Stimulated activated CD4-positive, alpha-beta T cell treated with anti-CD3 and anti-CD28 coated beads, Interleukin-2, amount 100 ng/mL, for 4 hours (primary cell): ENCODE measurements at places on chromosomes 12 and 14.

DNA sequence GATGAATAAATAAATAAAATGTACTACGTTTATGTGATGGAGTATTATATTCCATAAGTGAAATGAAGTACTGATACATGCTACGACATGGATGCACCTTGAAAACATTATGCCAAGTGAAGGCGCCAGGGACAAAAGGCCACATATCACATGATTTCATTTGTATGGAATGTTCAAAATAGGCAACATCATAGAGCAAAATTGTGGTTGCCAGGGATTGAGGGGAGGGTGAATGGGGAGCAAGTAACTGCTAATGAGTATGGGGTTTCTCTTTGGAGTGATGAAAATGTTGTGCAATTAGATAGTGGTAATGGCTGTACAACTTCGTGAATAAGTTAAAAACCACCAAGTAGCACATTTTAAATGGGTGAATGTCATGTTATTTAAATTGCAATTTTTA lies 132.8 kb downstream of the SLC38A4 start:
- DNase-seq = no peak

GRCh38 chr12:8549381-8549780 lies 8.7 kb upstream of the CLEC4E start:
- no peak for DNase-seq

DNA sequence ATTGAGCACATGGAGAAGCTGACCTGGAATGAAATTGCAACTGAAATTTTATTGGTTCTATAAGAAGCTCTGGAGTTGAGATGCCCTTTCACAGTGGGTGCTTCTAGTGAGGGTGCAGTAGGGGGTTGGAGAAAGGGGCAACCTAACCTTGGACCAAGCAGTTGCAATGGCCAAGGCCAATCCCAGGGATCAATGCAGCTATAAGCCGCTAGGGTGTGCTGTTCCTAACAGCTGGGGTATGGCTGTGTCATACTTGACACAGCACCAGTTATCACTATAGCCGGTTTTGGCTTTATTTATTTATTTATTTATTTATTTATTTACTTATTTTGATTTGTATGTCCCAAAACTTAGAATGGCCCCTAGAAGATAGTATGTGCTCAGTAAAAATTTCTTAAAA lies 505.9 kb downstream of the FLRT2 start:
- DNase-seq = no peak

GRCh38 chr12:95922231-95922630 lies 20.2 kb downstream of the CCDC38 start:
- DNase-seq = no peak

DNA sequence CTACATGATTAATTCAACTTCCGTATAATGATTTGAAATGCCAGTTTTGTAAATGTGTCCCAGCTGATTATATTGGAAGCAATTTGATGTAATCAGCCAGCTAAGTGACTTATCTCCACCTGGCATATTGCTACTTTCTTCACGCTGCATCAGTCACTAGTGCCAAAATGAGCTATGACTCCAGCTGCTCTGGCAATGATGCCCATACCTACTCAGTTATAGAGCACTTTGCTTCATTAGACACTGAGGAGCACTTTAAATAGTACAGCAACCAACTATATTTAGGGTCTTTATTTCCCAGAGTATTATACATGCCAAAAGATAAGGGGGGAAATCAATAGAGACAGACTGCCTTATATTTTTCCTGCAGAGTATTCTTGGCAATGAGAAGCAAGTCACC lies 67.9 kb upstream of the LIN7A start:
- DNase-seq = no peak

DNA sequence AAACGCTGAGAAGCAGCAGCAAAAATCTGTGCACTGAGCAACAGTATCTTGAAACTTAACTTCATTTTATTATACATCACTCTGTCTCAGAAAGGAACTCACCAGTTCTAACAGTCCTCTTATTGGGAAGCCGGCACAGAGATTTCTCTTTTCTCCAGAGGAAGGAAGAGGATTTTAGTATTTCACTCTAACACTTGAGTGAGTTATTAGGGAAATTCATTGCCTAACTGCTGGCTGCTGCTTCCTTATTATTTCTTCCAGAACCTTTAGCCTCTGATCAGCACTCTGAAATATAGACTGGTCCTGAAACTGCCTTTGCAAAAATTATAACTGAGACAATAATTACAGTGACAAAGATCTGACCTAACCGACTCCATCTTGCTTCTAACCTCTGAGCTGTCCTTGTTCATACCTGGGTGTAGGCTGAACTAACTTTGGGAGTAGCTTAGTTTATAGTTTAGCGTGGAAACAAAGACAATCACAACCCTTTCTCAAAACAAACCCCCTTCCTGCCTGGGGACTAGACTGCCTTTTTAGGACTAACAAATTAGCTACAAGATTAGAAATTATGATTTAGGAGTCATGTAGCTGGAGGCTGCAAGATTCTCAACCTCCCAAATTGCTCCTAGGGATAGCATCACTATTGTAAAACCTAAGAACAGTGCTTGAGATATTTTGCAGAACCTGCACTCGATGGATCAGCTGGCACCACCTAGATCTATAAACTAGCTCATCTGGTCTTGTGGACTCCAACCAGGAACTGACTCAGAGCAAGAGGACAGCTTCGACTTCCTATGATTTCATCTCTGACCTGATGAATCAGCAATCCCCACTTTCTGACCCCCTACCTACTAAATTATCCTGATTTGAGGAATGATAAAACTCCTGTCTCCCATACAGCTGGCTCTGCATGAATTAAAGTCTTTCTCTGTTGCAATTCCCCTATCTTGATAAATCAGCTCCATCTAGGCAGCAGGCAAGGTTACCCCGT lies 117.5 kb downstream of the DYRK2 start:
- DNase-seq = no peak

DNA sequence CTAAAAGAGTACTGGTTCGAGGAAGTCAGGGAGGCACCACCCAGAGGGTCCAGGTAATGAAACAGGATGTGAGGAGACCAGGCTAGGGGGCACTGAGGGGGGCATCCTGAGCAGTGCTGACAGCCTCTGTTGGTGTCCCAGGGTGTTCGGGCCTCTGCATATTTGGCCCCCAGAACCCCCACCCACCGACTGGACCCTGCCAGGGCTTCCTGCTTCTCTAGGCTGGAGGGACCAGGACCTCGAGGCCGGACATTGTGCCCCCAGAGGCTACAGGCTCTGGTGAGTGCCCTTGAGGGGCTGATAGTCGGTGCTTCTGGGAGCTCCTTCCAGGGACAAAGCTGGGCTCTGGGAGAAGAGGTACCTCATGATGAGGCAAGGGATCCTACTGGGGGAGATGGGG lies 2.6 kb downstream of the TROAP start:
- DNase-seq = no peak

GRCh38 chr12:13373131-13373530 lies 176.6 kb downstream of the EMP1 start:
- no peak for DNase-seq

DNA sequence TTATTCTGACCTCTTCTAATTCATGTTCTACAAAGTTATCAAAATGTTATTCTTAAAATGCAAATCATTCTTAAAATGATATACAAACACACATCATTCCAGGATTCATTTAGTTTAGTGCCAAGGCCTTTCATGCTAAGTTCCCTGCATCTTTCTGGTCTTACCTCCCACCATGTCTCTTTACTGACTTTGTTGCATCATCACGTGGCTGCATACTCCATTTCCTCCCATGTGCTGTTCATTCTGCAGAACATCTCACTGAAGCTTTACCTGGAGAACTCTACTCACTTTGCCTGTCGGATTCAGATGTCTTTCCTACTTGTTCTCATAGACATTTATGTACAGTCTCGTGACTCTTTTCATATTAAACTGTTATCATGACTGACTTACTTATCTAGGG lies 278.1 kb downstream of the RAD51B start:
- DNase-seq = no peak

- DNase-seq = no peak
Measured at GRCh38 chr12:44511289-44511688, 364.8 kb downstream of the NELL2 start.

DNA sequence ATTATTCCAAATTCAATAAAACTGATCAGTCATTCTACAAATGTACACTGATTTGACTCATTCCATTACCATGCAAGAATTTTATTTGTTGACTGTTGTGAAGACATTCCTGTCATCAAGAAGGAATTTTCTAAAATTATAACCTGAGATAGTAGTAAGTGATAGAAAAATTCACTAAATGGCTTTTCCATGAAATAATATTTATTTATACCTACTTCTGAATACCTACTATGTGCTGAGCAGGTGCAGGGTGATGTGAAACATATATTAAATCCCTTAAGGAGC lies 841.7 kb downstream of the NRXN3 start:
- DNase-seq = no peak

DNA sequence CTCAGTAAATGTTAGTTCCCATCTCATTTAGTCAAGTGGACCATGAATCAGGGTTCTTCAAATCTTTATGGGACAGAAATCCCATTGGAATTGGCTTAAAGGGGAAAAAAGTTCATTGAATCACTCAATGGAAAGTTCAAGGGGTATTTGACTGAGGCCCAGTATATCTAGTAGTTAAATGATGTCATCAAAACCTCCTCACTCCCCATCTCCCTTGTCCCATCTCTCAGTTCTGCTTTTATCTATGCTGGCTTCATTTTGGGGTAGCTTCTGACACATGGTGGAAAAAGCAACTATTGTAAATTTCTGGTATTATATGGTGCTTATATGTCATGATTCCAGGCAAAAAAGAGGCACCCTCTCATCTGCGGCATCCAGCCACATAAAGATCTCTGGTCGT lies 51.9 kb downstream of the DAAM1 start:
- DNase-seq = no peak

DNA sequence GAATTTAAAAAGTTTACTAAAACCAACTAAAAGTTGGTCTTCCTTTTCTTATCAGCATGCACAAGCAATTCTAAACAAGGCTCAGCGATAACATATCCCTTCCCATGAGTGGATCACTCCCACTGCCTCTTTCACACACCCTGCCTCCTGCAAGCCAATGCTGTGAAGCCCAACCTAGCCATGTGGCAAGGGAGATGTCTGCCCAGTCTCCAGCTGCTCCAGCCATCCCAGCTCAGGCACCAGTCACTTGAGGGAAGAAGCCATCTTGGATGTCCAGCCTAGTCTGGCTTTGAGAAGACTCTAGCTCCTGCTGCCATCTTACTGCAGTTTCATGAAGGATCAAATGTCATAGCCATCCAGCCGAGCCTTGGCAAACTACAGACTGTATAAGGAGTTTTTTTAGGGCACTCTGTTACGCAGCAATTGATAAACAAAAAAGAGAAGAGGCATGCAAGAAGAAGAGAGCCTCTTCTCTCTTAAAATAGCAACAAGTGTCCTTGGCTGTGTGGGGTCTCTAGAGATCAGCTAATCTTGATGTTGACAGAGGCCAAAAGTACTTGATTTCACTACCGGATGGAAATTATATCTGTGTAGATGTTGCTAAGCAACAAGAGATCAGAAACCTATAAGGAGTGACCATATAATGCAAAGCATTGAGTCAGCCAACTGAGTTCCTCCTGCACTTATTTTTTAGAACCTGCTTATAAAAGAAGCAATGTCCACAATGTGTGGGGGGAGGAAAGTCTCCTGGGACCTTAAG lies 108.9 kb downstream of the PTCSC3 start:
- DNase-seq = no peak

DNA sequence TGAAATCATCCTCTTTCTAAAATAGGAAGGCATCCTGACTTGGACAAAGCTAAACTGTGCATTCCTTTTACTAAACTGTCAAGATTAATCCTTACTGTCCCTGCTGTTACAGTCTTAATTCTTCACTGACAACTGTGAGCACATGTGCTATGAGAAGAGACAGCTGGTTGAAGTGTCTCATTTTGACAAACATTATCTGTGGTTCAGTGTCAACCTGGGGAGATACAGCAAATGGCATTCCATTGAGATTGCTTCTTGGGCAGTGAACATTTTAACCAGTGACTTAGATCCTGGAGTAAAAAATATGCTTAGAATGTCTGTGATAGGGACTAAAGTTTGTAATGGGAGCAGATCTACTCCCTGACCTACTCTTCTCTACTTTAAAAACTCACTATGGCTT lies 552.6 kb upstream of the ATP2B1 start:
- no peak for DNase-seq

GRCh38 chr12:89597210-89597609 lies 71.4 kb upstream of the POC1B start:
- DNase-seq = no peak

DNA sequence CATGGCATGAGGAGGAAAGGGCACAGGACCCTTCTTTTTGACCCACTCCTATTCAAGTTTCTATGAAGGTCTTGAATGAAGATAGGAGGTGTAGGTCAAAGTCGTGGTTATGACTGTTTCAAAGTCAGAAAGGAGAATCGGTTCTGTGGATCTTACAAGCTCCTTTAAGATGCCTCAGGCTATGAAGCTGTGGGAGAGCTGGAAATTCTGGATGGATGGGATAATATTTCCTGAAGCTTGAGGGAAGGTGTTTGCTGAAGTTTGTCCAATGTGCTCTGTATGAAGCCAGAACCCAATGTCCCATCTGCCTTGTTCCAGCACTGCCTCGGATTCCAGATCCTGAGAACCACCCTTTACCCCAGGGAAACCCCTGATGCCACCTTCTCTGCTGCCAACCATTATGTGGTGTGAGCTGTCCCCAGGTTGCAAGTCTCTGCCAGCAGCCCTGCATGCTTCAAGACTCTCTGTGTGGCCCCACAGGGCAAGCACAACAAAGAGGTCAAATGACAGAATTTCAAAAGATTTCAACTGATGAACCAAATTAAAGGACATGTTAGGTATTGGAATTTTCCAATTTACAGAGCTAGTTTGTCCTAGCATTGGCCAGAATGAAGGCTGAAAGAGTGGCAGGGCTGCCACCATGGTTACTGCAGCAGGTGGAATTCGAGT lies 472.0 kb downstream of the RGS6 start:
- DNase-seq = no peak
